ENCODE measurements at places on chromosomes 3 and 15. TPM values are rescaled to one million over a fixed set of nuclear protein-coding genes. Genes with fewer than 3 reads are reported as not detected.

The FOXL2NB gene
- 0.17 TPM for total RNA-seq

The TLR9 gene
- not detected for total RNA-seq

The ZCWPW2 gene
- 1.8 TPM for total RNA-seq

The CLDN18 gene
- not detected for total RNA-seq

The GHSR gene
- total RNA-seq, result not detected

The GOLGA8S gene
- total RNA-seq, result 0.32 TPM

The CLDN16 gene
- total RNA-seq, result not detected

The BCL2A1 gene
- total RNA-seq, result not detected

The DCP1A gene
- total RNA-seq, result 17.2 TPM

The ACKR4 gene
- 0.22 TPM for total RNA-seq

The GOLGA6B gene
- not detected for total RNA-seq

The RNF123 gene
- total RNA-seq, result 40.1 TPM

The SEMA3G gene
- not detected for total RNA-seq

The CPN2 gene
- total RNA-seq, result not detected
